ENCODE measurements at places on chromosomes 12 and 14. TPM values are rescaled to one million over a fixed set of nuclear protein-coding genes. Genes with fewer than 3 reads are reported as not detected.
A peak's percentile ranks its signal among the peaks of the same experiment; 100 is the strongest.

IFNG-AS1 gene
- total RNA-seq: not detected

DNA sequence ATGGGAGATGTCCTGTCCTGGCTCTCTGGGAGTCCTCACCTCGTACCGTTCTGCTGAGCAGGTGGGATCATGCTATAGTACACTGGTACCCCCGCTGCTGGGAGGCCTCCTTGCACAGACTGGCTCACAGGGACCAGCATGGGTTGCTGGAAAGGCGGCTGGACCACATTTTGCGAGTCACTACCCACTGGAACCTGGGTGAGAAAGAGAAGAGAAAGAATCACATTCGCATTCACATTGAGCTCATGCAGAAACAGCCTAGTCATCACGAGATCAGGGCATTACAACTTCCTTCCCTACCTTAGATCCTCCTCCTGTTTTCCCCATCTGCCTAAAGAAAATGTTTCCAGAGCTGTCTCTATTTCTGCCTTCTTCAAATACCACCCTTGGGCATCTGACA, 17.3 kb upstream of the STAC3 start:
- no peak for DNase-seq

GRCh38 chr12:32897281-32897610, 669 bp upstream of the PKP2 start:
- no peak for DNase-seq

GRCh38 chr12:88579161-88579517, 1.1 kb downstream of the KITLG start:
- DNase-seq: peak; percentile 57

DNA sequence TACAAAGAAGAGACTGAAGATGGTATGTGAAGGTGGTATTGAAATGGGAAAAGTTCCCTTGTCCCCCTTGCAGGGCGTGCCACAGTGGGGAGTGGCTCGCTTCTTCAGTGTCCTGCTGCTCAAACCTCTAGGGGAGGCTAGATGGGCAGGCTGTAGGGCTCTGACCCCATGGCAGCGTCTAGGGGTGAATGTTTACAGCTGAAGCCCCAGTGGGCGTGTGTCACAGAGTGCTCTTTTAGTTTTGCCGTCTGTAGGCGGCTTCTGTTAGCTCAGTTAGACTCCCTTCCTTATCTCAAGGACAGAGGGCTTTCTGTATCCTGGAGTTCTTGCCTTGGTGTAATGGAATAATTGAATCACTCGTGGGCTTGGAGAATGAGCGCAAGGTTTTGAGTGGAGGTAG, 266.2 kb downstream of the RAD51B start:
- DNase-seq: no peak

SYNE3 gene
- not detected for total RNA-seq

DNA sequence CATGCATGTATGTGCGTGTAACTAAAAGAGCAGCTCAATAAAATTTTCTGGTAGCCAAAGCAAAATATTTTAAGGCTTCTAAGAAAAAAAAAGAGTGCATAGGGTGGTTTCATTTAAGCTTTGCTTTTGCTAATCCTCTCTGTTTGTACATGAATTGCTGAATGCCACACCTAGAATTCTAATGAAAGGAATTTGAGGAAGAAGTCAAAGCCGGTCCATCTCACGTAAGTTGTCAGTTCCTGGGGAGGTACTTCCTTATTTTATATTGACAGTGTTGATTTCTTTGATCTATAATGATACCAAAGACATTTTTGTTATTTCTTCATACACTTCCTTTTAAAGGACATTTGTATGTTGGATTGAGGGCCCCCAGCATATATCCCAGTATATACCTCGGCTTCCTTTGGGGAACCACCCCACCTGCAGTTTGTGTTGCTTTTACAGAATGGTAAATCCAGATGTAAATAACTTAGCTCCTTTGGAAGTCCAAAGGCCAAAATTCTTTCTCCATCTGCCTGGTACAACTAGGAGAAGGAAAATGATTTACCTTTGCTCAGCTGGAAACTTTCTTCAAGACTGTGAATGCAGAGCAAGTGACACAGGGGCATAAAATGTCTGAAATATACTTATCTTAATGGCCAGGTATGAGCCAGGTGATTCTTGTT, 420.9 kb upstream of the ATP2B1 start:
- no peak for DNase-seq

- peak; percentile 53 for DNase-seq
These were observed 37.3 kb upstream of the ADGRD1 start for GRCh38 chr12:130916241-130916911.

CLEC14A gene
- total RNA-seq: 0.13 TPM

RNASE7 gene
- not detected for total RNA-seq

GRCh38 chr12:90407841-90408240, 547.1 kb downstream of the CCER1 start:
- DNase-seq: no peak

- no peak for DNase-seq
These were observed 73.4 kb downstream of the IFNG start for GRCh38 chr12:68086019-68086603.

DNA sequence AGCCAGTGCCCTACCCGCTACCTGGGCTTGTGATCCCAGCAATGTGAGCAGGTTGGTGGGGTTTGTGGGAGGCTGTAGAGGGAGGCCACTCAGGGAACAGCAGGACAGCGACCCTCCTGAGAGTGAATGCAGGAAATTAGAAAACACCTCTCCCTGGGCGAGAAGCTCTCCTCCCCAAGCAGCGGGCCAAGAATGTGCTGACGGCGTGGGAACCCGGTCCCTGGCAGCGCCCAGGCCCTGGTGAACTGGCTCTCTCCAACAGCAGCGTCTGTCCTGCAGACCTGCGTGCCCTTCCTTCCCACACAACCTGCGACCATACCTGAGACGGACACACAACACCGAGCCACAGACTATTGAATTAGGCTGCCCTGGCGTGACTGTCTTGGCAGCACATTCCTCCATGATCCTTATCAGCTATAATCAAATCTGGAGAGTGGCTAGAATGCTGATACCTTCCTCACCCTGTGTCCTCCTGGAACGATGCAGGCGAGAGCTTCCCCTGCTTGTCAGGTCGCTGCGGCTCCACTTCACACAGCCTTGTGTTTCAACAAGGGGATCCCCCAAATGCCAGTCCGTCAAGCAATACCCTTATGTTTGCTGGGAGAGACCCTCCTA, 114.8 kb upstream of the GSC start:
- DNase-seq: no peak

DNA sequence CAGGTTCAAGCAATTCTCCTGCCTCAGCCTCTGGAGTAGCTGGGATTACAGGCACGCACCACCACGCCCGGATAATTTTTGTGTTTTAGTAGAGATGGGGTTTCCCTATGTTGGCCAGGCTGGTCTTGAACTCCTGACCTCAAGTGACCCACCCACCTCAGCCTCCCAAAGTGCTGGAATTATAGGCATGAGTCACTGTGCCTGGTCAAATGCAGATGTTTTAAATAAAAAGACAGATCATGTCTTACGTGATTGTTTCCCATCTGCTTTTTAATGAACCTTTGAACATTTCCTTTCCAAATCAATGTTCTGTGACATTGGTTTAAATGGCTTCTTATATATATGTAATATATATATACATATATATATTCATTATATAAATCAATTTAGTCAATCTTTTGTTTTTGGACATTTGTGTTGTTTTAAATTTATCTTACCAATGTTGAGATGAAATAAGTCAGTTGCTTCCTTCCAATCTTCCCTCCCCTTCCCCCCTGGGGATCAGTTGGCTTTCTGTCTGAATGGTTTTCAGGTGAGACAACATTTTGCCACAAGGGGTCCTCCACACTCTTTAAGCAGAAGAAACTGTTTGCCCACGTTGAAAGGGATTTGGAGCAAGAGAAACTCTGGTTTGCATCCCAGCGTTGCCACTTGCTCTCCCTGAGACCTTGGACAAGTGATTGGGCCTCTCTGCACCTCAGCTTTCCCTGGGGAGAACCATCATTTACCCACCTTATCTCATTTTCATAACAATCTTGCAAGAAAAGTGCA, 47.6 kb upstream of the RBM19 start:
- peak; percentile 33 for DNase-seq

KRT73 gene
- total RNA-seq: not detected

DNA sequence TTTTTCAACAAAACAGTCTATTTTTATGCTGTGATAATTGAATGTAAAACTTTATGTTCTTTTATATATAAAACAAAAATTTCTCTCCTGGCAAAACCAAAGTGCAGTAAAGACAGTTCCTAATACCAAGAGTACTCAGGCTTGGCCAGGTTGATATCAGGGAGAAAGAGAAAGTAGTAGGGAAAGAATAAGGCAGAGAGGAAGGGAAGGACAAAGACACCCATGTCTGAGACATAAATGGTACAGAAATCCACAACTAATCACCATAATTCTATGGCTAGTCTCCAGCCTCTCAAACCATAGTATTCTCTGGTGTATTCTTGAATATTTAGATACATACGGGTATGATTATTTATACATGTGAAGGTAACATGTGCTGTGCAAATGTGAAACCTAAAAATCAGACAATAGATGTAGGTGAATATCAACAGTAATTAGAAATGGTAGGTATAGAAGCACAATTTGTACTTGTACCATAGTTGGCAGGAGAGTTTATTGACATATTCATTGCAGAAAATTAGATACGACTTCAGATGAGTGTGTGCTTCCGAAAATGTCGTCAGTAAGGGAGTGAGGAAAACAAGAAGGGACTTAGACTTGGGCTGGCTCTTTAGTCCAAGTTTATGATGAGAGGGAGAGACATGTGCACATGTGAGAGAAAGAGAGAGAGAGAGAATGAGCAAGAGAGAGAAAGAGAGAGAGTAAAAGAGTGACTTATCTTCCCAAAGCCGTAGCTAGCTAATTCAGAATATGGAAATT, 230.8 kb upstream of the NPAS3 start:
- DNase-seq: no peak

GRCh38 chr12:88998421-88998820, 353.9 kb downstream of the DUSP6 start:
- DNase-seq: no peak

DNA sequence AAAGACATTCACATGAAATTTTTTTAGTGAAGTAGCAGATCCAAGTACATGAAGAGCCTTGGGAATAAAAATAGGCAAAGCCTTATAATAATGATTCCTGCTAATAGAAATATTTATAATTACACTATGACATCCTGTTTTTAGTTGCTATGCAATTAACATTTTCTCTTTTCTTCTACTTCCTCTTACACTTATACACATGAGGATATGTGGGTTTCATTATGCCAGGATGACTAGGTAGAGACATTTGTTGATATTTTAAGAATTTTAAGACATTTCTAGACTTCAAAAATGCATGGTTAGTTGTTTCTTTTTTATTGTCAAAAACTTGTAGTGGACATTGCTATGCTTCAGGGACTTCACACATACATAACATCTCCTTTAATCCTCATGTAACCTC, 326.8 kb downstream of the SYT1 start:
- no peak for DNase-seq

- DNase-seq: no peak
These were observed 933.8 kb downstream of the TMEM121 start for GRCh38 chr14:106459971-106460730.

DNA sequence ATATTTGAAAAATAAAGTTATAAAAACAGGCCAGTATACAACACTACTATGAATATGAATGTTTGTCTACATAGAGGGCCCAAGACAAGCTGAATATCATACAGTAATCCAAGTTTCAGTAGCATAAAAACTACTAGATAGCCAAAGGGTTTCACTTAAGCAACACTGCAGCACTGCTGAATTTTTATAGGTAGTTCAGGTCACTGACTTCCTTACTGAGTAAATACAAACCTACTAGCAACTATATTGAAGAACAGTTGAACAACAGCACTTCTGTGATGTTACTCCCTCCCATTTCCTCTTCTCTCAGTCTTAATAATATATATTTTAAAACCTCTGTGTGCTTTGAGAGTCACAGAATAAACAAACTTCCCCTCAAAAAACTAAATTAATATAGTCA, 42.7 kb downstream of the GTF2A1 start:
- DNase-seq: no peak

All from H1 (cell line).